ENCODE measurements at places on chromosomes 16 and 17.

GRCh38 chr17:53646835-53647234 is 175.9 kb upstream of the KIF2B start:
- DNase-seq, result no peak

DNA sequence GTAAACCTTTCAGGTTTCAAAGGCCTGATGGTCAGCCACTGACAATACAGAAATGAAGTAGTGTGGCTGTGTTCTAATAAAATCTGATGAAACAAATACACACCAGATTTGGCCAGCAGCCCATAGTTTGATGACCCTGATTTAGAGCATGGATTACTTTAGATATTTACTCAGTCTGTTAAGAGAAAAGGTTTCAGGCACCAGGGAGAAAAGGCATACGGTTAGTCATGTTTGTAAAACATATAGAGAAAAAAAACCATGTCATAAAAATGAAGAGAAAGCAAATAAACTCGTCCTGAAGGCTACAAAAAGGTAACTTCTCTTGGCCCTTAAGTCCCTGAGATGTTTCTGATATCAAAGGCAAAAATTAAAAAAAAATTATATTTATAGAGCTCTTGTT is 112.1 kb downstream of the ADAMTS18 start:
- no peak for DNase-seq

DNA sequence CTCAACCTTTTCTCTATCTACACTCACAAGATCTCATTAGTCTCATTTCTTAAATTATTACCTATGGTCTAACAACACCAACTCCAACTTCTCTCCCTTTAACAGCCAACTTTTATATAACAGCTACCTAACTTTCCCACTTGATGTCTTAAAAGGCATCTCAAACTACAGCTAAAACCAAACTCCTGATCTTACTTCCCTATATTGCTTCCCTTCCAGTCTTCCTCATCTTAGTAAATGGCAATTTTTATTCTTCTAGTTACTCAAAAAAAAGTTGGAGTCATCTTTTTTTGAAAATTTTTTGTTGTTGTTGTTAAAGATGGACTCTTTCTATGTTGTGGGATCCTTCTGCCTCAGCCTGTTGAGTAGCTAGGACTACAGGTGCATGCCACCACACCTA is 15.3 kb downstream of the SRR start:
- DNase-seq, result no peak

DNA sequence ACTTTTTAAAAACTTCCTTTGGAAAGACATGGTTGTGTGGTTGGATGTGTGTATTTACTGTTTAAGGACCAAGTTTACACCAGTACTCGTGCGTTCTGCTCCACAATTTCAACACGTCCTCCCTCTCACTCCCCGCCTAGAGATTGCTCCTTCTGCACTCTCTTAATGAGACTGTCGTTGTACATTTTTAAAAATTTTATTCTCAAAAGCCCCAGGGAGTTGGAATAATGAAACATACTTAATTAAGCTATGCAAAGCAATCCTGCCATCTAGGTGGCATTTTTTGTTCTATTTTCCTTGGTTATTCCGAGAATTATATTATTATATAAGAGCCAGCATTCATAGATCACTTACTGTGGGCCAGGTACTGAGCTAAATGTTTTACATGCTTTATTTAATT is 264.5 kb downstream of the GRIN2A start:
- DNase-seq, result no peak

GRCh38 chr17:21500064-21500463 is 123.9 kb downstream of the KCNJ12 start:
- DNase-seq, result no peak

Measured in stimulated activated CD8-positive, alpha-beta memory T cell treated with anti-CD3 and anti-CD28 coated beads, Interleukin-7, amount 100 ng/mL, for 4 hours (primary cell).